ENCODE measurements at places on chromosomes 1 and 21.

DNA sequence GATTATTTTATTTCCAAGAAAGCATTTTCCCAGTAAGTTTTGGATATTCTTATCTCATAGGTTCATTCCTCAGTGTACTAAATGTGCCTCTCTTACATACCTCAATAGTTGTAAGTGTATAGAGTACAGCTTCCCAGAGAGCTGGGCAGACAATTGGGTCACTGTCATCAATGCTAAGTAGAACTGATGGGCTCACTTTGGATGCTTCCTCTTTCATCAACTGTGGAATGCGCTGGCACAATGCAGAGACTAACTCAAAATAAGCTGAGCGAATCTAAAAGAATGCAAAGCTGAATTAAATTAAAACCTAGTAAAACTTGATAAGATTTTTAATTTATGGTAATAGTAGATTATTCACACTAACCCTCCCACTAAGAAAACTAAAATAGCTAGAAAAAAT, 21.5 kb downstream of the LTN1 start:
- no peak for DNase-seq

DNA sequence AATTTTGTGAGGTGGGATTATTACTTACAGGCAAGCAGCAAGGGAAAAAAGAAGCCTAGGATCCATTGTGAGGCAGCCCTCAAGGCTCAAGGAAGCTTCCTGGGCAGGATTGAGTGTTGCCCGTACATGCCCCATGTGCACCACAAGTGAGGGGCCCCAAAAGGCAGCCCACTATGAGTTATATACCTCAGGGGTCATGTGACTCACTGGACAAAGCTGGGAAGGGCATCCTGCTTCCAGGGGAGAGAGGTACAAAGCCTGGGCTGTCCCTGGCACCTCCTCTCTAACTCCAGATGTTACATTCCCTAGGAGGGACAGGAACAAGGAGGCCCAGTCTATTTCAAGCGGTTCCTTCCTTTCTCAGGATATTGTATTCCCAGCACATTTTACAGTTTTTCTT, 34.0 kb upstream of the CD1D start:
- DNase-seq: no peak

- no peak for DNase-seq
Measured at GRCh38 chr1:154404511-154404931, 622 bp upstream of the IL6R start.

DNA sequence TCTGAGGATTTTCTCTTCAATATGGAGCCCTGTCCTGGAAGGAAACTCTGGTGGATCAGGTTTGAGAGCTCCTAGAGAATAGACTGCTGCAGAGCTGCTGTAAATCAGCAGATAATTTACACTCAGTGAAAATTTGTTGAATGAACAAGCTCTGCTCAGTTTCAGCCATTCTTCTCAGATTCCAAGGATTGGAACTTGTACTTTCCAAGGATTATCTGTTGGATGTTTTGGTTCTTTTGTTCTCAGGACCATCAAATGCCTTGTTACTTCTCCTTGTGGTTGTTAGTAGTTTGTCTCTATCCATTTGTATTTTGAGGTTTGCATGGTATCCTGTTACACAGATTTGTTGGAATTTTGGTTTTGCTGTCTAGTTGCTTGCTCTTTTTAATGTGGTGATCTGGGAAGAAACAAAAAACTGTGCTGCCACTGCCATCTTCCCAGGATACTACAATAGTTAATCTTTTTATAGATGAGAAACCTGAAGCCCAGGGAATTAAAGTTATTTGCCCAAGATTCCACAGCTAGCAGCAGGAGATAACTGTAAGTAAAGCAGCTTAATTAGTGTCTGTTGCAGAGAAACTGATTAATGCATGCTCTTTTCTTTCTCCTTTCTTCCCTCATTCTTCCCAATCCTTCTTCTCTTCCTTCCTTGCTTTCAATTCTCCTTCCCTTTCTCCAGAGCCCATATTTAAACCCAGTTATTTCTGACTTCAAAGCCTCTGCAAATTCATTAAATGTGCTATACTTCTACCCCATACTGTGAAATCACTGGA, 21.7 kb upstream of the KIFAP3 start:
- DNase-seq: no peak

- DNase-seq: peak; percentile 36
Measured at GRCh38 chr1:84869720-84870119, 23.3 kb downstream of the LPAR3 start.

DNA sequence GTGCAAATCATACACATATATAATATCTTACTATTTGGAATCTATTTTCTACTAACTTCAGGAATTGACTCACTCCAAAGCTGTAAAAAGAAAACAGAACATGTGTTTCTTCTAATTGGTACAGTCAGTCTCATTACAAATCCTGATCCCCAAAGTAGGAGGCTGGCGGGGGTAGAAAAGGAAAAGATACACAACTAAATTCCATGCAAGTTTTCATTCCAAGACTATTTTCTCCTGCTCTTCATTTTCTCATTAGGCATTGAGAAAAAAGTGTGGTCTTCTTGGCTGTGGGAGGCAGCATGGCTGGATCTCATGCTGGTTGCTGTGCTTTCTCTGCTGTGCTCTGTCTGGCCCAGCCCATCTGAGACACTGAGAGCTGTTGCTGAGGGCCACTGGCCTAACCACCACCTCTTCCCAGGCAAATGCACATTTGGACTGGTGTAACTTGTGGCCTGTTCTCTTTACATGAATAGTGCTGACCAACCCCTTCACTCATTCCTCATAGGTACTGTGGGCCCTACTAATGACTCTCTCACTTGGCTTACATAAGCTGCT, 1107.5 kb upstream of the B3GALT2 start:
- DNase-seq: no peak

- no peak for DNase-seq
Measured at GRCh38 chr1:8578132-8578877, 239.1 kb downstream of the RERE start.

DNA sequence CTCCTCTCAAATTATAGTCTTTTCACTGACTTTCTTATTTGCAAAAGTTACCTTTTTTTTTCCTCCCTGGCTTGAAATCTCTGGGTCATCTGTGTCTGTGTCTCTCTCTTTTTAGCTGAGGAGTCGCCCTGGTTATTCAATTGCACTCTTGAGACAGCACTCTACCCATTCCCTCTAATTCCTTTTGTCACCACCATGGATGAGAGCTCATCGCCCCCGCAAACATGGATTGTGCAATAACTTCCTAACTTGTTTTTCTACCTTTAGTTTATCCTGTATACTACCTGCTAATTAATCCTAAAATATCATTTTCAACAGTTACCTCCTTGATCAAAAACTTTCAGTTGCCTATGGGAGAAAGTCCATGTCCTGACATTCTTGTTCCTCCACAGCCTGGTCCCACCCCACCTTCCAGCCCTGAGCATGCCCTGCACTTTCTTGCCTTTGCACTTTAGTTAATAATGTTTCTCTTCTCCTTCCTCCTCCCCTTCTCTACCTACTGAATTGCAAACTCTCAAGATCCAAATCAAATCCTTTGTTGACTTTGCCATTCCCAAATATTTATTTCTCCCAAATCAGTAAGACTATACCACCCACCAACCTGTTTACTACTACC, 110.4 kb upstream of the MAGI3 start:
- DNase-seq: no peak

- DNase-seq: no peak
Measured at GRCh38 chr1:60311838-60312237, 238.3 kb upstream of the C1orf87 start.

DNA sequence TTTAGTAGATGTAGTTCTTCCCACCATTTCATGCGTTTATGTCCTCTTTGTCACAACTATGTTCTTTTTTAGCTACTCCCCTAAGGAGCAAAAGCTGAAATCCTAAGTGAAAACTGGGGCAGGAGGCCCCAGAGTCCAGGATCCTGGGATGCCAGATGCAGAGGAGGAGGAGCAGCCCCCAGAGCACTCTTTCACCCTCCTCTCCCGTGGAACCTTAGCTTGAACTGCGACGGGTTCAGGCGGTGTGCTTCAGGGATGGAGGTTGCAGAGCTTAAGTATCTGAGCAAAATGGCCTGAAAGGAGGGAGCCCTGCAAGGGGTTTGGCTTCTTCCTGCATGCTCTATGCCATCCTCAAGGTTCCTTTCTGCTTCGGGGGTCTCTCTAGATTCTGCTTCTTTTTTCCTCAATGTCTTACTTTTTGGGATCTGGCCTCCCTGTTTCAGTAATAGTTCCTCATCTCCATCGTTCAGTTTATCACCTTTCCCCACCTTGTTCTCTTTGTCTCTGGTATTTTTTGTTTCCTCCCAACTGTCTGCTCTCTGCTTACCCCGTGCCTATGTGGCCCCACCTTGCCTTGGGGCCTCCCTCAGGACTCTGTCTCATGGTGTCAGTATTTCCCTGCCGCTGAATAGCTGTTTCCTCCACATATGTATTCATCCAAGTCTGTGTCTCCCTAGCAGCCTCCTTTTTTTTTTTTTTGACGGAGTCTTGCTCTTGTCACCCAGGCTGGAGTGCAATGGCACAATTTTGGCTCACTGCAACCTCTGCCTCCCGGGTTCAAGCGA, 2.7 kb upstream of the NHLH1 start:
- no peak for DNase-seq

GRCh38 chr1:187626056-187626455, 797.3 kb downstream of the PLA2G4A start:
- no peak for DNase-seq

DNA sequence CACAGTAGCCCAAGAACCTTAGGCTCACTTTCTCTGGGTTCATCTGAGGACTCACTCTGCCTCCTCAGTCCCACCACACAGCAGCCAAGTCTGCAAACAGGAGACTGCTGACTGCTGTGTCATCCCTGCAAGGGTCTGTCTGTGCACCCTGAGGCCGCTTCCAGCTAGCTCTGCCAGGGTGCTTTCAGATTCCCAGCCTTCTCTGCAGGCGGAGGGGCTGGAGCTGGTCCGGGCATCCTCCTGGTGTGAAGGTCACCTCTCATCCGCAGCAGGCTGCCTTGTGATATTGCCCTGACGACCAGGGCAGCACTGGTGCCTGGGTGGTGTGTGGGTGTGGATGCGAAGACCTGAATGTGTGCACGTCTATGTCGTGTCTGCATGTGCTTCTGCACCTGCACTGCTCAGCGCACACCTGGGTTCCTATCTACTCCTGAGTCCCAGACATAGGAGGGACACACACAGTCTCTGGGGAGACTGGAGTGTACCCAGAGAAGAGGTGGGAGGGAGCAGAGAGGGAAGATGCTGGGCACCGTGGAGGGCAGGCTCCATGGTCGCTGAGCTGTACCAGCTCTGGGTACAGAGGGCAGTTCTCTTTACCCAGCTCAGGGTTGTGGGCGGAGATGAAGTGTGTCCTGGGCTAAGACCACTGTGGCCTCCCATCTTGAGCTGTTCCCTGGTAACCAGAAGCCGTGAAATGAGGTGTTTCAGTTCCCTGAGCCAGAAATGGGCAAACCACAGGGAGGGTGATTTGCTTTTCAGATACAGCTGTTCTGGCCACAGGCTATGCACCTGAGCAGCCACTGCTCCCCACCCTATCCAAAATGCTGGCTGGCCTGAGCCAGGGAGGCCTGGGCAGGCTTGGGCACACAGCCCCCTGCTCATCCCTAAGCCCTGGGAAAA, 160.9 kb upstream of the CSF3R start:
- DNase-seq: no peak

DNA sequence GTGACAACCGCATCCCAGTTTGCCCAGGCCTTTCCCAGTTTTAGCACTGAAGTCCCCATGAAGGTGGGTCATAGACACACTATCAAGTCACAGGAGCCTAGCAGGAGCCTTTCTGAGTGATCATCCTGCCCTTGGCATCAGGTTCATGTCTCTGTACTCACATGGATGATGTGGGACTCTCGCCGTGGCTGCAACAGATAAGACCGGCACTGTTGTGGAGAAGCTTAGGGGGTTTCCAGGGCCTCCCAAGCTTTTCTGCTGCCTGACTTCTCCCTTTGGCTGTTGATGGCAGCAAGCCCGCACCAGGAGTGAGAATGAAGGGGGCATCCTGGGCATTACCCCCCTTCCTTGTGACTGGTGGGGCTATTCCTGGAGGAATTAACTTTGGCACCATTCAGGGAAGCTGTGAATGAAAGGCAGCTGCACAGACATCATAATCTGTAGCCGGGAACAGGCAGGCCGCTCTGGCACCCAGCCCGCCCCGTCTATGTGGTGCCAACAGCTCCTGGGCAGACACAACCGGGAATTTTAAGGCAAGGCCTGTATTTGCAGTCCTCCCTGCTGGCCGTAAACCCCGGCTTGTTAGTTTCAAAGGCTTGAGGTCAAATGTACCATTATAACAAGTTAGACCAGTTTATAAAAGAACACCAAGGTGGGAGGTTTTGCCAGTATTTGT, 148.6 kb downstream of the HUNK start:
- no peak for DNase-seq

- DNase-seq: peak; percentile 64
Measured at GRCh38 chr1:9080705-9081291, 11.4 kb upstream of the SLC2A5 start.

GRCh38 chr1:38138498-38139233, 92.1 kb upstream of the POU3F1 start:
- DNase-seq: peak; percentile 98

DNA sequence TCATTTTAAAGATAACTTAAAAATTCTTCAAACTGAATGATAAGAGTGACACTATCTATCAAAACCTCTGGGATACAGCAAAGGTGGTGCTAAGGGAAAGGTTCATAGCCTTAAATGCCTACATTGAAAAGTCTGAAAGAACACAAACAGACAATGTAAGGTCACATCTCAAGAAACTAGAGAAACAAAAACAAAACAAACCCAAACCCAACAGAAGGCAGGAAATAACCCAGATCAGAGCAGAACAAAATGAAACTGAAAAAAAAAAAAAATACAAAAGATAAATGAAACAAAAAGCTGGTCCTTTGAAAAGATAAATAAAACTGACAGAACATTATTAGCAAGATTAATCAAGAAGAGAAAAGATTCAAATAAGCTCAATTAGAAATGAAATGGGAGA, 6.8 kb downstream of the ODF2L start:
- no peak for DNase-seq

DNA sequence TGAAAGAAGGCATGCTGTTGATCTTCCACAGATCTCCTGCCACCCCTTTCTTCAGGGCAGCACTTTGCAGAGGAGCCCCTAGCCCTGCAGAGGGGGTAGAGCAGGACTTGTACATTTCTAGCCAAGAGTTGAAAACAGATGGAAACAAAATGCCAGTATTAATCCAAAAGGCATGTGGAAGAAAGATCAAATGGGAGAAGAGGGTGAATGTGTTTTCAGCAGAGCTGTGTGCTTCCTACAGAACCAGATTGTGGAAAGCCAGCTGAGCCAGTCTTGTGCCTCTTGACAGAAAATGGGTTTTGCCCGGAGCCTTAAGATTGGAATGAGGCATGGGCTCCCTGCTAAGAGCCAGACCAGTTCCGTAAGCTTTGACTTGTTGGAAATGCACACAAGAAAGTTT, 105.2 kb upstream of the TSPAN2 start:
- DNase-seq: no peak
